ENCODE measurements at places on chromosomes 1 and 21.

DNA sequence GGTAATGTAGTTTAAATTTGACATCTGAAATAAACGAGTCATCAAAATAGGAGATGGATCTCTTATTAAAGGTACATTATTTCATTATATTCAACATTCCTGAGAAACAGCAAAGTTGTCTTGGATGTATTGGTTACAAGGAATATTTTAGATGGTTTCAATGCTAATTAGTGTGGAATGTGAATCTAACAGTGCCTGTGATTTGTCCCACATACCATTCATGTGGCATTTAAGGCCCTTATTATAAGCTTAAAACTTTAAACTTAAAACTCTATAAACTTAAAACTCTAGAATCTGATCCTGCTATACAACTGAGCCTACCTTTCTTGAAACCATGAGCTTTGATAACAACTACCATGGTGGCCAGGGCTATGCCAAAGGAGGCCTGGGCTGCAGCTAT is at the start of gene KRTAP22-1:
Gene KRTAP22-1, plus strand, starts transcription at position 301 of the 400 bp plus-strand sequence.
- DNase-seq: no peak

GRCh38 chr21:43834146-43834905 is 30.7 kb upstream of the AGPAT3 start:
- DNase-seq: no peak

- DNase-seq: no peak
Observed at GRCh38 chr1:214362188-214362882, 81.4 kb downstream of the SMYD2 start.

DNA sequence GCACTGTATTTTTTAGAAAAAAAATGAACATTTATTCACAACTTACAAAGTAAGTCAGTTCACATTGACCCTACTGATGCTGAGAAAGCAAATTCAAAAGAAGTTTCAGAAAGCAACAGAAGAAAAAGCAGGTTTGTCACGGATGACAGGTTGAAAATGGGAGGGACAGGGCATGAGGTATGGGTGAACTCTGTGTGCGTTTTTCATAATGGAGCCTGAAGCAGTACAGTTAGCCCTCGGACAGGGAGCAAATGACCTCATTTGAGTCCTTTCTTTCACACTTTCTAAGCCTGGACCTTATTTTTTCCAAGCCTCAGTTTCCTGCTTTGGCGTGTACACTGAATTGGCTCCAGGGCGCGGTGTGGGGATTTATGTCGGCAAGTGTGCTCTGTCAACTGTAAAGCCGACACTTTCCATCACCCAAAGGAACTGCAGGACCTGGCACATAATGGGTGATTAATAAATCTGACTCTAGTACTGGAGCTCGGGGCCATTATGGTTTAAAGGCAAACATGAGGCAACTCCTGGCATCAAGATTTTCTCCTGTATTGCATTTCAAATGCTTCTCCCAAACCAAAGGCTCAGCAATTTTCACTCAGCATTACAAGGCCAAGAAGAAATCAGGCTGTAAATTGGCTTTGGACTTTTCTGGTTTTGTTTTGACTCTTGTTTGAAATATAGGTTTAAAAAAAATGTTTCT is 345.5 kb upstream of the DUSP10 start:
- no peak for DNase-seq

- no peak for DNase-seq
Observed at GRCh38 chr1:167412072-167412471, 106.3 kb downstream of the CD247 start.

- DNase-seq: no peak
Observed at GRCh38 chr1:36836196-36836883, 198.0 kb downstream of the GRIK3 start.

- no peak for DNase-seq
Observed at GRCh38 chr1:22652881-22653316, at the start of gene C1QB. C1QB (plus strand) TSS chr1:22653236; CDS start chr1:22659463, 6,227 bp downstream.

- DNase-seq: no peak
Observed at GRCh38 chr21:37503848-37504467, 137.4 kb downstream of the DYRK1A start.

DNA sequence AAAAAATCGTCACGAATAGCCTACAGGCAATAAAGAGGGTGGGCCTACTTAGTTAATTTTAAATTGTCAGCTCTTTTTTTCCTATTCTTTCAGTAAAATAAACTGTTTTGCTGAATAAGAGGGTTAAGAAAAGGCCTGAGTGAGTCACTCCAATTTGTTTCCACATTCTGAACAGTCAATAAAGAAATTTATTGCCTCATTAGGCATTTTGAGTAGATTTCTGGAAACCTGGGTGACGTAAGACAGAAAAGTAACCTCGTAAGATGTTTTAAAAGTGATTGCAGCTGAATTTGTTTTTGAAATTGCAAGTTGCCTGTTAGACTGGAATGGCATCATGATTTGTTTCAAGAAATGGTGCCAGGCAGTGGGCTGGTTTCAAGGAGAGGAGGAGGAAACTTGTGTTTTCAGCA is 439.3 kb downstream of the USP25 start:
- DNase-seq: no peak

DNA sequence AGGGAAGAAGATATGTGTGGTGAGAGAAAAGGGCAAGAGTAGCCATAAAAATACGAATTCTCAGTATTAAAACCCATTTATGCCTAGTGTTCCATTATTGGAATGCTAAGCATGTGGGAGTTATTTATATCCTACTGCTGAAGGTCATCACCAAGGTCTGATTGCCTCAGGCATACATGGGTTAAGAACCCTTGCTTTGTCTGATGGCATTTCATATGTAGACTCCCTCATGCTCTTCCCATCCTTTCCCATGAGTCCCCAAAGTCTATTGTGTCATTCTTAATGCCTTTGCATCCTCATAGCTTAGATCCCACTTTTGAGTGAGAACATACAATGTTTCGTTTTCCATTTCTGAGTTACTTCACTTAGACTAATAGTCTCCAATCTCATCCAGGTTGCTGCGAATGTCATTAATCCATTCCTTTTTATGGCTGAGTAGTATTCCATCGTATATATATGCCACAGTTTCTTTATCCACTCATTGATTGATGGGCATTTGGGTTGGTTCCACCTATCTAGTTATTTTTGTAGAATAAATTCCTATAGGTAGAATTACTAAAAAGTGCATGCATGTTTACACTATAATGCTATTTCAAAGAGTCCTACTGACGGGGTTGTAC is 172.5 kb downstream of the DYRK1A start:
- no peak for DNase-seq

DNA sequence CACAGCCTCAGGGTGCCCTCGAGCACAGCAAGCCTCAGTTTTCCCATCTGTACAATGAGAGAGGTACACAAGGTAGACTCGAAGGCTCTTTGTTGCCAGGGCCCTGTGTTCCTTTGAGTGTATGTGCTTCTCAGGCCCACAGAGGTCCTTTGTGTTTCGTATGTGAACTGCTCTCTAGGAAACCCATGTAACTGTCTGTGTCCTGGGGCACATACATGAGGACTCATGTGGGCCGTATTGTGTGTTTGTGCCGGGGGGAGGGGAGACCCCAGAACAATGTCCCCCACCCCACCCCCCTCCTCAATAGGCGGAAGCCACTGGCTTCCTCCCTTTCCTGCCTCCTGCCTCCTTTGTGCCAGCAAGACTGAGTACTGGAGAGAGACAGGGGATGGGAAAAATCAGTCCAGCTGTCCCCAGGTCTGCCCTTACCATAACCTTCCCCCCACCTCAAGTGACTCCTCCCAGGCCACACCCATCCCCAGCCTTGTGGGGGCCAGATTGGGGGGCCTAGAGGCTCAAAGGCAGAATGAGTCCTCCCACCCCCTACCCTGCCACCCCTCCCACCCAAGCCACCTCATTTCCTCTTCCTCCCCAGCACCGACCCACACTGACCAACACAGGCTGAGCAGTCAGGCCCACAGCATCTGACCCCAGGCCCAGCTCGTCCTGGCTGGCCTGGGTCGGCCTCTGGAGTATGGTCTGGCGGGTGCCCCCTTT is at the start of gene TIE1:
Gene TIE1, plus strand, starts transcription at position 605 of the 717 bp plus-strand sequence. Its CDS starts 90 bp downstream, at position 695.
- DNase-seq: no peak

GRCh38 chr1:54886724-54887664 is at the start of gene DHCR24:
DHCR24 (minus strand) TSS chr1:54887195; CDS start chr1:54887119, 76 bp downstream.
- DNase-seq: peak; percentile 75

DNA sequence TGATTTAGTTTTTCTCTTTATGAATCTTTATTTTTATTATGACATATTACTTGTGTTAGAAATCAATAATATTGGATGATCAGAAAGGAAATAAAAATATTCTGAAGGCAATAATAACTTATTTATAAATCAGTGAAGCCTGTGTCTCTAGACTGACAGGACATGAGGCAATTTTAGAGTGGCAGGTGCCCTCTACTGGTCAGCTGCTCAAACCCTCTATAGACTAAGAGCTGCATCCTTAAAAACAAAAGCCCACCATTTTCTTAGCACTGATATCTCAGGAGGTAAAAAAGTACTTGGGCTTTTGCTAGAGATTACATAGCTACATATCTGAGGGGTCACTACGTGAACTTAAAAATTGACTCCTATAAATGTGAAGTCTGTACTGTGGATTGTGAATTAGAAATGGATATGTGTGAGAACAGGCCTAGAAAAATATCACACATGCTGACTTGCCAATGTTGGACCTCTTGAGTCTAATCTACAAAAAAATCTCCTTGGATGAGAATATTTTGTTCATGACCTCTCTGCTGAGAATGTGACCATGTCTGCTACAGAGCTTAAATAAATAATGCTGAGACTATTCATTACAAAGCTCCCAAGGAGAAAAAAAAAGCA is 597.9 kb upstream of the ADAMTS5 start:
- DNase-seq: peak; percentile 21

DNA sequence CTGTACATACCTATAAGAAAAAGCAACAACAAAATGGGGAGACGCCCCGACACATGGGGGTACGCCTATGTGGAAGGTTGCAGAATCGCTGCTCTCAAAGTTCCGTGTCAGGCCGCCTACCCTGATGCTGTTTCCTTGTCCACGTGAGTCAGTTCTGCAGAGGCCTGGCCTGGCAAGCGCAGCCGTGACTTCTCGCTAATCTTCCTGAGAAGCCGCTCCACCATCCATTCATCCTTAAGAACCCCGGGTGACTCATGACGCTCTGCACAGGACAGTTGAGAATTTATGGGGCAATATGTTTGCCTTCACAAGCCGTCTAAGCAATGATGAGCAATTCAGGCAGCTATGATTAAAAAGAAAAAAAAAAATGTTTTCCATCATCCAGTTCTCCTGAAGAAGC is 122.3 kb upstream of the TMPRSS2 start:
- DNase-seq: no peak

DNA sequence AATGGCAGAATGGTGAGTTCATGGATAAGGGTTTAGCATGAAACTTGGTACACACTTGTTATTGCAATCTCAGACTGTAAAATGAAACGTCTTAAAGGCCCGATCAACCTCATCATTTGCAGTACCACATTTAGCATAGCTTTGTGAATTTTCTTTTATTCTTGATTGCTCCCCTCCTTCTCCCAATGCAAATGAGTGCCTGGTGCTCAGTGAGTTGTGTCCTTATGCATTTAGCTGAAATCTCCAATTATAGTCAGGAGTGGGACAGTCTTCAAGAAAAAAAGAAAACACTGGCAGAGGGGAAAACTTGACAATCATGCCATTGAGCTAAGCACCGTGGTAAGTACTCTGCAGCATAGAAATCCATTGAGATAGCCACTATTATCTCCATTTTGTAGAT is 161.0 kb upstream of the HMCN1 start:
- DNase-seq: no peak

DNA sequence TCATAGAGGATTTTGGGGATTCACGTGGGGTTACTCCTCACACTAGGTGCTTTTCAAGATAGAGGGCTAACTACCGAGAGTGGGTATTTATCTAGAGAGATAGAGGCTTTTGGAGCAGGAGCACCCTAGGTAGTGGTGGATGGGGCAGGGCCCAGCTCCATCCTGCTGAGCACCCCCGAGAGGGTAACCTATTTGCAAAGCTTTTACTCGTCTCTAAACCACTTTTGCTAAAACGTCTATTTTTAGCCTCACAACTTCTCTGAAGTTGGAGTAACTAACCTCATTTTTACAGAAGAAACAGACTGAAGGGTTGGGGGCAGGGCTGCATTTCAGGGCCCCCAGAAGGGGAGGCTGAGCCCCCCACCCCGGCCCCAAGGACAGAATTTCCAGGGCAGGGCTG is 12.3 kb upstream of the PIK3CD start:
- DNase-seq: no peak

- no peak for DNase-seq
Observed at GRCh38 chr1:207849016-207849415, 61.9 kb downstream of the CD34 start.

- no peak for DNase-seq
Observed at GRCh38 chr1:18631496-18632217, 1.0 kb downstream of the PAX7 start.

DNA sequence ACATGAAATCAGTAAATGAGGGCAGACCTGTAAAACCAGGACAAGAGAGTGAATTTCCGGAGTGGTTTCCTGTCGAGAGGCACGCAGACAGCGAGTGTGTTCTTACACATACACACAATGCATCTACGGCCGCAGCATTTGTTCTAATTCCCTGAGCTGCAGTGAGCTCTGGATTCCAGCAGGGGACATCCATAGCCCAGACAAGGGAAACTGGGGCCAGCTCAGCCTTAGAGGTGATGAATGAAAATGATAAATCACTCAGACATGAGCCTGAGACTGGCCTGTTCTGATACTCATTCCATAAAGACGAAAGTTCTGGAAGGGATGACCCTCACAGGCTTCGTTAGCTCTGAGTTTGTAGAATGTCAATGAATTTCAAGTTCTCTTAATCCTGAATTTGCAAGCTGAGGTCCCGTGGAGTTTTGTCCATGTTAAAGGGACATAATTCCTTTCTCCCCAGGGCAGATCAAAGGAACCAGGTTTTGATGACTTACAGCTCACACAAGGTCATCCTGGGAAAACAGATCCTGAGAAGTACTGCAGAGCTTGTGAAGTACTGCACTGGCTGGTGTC is 207.9 kb upstream of the C1orf87 start:
- DNase-seq: peak; percentile 36

GRCh38 chr1:28176492-28177470 is at the start of gene PTAFR:
PTAFR (minus strand) TSS chr1:28176690; CDS start chr1:28151021, 25,669 bp downstream.
- DNase-seq: no peak

DNA sequence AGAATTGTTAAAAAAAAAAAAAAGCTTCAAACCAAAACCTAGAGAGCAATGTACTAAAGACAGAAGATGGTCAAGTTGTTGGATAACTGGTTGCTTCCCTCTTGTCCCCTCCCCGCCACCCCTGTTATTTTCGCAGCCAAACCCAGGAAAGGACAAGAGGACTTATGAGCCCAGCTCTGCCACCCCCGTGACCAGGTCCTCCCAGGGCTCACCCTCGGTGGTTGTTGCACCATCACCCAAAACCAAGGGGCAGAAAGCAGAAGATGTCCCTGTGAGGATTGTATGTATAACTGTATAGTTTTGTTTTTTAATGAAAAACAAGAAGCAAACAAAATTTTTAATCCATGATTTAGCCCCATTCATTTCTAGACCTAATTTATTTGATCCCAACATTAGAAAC is 69.4 kb downstream of the VPS26C start:
- no peak for DNase-seq

- DNase-seq: no peak
Observed at GRCh38 chr1:11567244-11568065, 86.8 kb downstream of the FBXO2 start.

GRCh38 chr1:24253571-24253970 is 65.6 kb upstream of the GRHL3 start:
- DNase-seq: no peak
